ENCODE measurements at places on chromosomes 1 and 21.

- DNase-seq = no peak
Observed at GRCh38 chr1:223337174-223337869, 26.7 kb downstream of the SUSD4 start.

- DNase-seq = no peak
Observed at GRCh38 chr21:42534421-42535378, 21.0 kb downstream of the SLC37A1 start.

DNA sequence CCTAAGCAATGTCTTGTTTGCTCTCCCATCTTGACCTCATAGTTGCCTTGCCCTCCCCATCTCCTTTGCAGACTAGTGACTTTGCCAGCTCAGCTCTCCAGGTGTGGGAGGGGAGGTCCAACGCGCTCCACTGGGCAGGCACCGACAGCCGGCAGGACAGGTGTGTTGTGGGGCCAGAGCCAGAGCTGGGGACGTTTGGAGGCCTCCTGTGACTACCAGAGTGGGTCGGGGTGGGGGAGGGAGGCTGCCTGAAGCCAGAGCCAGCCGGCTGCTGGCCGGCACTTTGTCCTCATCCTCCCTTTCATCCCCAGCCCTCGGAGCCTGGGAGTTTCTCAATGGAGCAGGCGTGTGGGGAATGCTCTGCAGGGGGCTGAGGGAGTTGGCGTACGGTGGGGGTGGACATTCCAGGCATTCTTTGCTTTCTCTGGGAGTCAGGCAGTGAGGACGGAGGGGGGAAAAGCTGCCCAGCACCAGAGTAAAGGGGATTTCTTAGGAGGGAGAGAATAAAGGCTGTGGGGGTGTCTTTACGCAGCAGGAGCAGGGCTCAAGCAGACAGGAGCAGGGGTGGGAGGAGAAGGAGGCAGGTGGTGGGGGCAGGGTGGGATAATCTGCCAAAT is 20.2 kb downstream of the NUAK2 start:
- no peak for DNase-seq

DNA sequence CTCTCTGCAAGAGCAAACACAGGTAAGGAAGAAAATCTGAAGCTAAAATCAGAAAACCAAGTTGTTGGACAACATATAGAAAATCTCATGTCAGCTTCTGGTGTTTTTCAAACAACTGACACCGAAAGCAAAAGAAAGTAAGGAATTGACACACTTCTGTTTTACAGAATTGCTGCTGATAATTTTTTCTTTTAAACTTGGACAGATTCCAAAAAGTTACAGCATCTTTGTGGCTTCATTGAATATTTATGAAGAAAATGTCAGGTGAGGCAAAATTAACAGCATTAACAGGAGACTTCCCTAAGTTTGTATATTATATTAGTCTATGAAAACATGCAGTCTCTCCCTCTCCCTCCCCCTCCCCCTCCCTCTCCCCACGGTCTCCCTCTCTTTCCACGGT is 14.9 kb upstream of the CTSS start:
- no peak for DNase-seq

GRCh38 chr21:18524097-18524880 is 120.7 kb upstream of the TMPRSS15 start:
- no peak for DNase-seq

GRCh38 chr1:116352349-116352813 is 20.7 kb upstream of the ATP1A1 start:
- no peak for DNase-seq

- no peak for DNase-seq
Observed at GRCh38 chr21:41926117-41926806, 27.6 kb downstream of the C2CD2 start.

- no peak for DNase-seq
Observed at GRCh38 chr1:45015683-45016082, 3.6 kb downstream of the UROD start.

- DNase-seq = no peak
Observed at GRCh38 chr1:180988253-180988752, 34.4 kb downstream of the STX6 start.

DNA sequence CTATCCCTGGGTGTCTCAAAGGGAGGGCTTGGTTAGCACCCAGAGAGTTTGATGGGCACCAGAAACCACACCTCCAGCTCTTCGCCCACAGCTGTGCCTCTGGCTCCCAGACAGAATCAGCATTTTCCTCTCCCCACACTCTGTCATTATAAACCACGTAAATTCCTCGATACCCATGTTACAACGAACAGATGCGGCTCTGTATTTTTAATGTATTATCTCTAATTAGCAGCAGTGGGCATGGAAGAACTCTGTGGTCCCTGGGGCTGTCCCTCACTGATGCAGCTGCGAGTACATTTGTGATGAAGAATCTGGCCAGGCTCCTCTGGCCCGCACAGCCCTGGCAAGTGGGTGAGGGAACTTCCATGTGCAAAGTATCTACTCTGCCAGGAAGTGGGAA is 10.8 kb downstream of the HMGB4 start:
- DNase-seq = no peak

- DNase-seq = no peak
Observed at GRCh38 chr1:29122682-29123052, 1.0 kb downstream of the TMEM200B start.

DNA sequence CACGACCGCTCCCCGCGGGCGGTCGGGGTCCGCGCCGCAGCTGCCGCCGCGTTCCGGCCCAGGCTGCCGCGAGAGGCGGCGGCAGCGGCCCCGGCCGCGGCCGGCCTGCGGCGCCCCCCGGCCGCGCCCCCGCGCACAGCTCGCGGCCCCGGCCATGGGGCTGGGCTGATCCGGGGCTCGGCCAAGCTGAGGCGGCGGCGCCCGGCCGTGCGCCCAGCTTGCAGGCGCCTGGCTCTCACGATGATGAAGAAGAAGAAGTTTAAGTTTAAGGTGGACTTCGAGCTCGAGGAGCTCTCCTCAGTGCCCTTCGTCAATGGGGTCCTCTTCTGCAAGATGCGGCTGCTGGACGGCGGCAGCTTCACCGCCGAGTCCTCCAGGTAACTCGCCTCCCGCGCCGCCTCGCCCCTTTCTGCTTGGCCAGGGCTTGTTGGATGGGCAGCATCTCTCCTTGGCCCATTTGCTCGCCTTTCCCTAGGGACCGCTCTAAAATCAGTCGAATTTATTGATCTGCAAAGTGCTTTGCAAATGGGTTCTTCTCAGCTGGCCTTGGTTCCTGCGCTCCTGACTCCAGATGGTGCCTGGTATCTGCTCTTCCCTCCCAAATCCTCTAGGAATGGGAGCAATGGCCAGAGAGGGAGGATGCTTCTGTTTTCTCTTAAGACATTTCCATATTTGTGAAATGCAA is 431 bp downstream of the EEIG2 start:
- DNase-seq = no peak

- DNase-seq = no peak
Observed at GRCh38 chr1:69081668-69082067, 486.1 kb upstream of the LRRC7 start.

DNA sequence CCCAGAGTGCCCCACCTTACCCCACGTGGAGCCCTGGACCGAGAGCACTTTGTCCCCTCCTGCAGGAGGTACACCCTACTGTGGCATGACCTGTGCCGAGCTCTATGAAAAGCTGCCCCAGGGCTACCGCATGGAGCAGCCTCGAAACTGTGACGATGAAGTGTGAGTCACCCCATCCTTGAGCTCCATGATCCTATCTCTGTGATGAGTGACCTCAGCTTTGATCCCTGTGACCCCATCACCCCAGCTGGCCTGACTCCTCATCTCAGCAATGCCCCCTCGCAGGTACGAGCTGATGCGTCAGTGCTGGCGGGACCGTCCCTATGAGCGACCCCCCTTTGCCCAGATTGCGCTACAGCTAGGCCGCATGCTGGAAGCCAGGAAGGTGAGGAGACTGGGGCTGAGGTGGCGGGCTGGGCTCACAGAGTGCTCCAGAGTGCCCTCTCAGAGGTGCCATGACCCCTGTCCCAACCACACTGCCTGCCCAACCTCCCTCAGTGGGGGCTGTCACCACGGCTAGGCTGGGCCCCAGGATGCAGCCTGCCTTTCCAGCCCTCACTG is 16.2 kb upstream of the MPL start:
- no peak for DNase-seq

DNA sequence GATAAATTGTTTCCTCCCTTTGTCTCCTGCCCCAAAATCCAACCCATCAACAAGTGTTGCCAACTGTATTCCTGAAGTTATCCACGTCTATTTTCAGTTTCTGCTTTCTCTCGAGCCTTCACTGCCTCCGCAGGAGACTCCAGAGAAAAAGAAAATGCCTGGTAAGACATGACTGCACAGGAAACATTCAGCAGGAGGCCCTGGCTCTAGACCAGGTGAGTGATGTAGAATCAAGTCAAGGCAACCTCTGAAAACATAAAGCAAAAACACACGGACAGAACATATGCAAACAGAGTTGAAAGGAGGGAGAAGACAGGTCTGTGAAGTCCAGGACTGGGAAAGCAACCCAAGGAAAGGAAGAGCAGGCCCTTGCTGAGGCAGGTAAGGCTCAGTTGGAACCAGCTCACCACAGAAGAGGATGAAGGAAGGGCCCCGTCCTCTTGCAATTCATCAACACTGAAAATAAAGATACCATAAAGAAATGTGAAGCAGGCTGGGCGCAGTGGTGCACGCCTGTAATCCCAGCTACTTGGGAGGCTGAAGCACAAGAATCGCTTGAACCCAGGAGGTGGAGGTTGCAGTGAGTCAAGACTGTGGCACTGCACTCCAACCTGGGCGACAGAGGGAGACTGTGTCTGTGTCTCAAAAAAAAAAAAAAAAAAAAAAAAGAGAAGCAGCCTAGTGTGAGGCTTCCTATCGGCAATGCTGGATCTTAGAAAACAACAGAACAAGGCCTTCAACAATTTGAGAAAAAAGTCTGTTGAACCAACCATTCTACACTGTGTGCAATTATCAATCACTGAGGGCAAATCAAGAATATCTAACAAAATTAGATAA is 8.8 kb downstream of the NOL9 start:
- DNase-seq = no peak

DNA sequence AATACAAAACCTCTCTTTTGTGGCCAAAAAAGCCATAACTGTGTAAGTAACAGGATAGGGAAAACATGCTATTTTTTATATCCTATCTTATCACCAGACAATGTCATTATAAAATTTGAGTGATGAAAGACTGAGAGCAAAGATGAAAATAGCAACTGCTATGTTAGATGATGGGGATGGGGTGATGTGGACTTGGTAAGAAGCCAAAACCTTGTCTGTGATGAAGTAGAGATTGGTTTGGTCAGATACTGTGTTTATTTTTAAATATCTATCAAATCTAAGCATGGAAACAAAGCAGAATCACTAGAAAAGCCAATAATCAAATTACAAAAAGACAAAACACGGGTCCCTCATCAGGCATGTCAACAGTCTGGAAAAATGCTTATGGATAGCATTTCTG is 631.1 kb upstream of the NR5A2 start:
- DNase-seq = no peak

GRCh38 chr1:205766570-205766969 is 8.7 kb downstream of the RAB29 start:
- no peak for DNase-seq

DNA sequence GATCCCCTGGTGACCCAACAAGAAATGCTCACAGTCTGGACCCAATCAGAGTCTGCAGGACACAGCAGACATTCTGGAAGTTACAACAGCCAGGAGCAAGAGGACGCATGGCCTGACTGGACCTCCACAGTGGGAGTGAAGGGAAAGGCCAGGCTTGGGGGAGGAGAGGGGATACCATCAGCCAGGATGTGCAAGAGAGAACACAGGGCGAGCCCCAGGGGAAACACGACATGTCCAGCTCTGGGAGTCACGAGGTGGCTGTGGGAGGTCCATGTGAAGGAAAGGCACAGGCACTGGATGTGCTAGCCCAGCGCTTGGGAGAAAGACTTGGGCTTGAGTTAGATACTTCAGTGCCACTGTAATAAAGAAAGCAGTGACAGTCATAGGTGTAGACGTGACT is 87.3 kb downstream of the HSF2BP start:
- no peak for DNase-seq

DNA sequence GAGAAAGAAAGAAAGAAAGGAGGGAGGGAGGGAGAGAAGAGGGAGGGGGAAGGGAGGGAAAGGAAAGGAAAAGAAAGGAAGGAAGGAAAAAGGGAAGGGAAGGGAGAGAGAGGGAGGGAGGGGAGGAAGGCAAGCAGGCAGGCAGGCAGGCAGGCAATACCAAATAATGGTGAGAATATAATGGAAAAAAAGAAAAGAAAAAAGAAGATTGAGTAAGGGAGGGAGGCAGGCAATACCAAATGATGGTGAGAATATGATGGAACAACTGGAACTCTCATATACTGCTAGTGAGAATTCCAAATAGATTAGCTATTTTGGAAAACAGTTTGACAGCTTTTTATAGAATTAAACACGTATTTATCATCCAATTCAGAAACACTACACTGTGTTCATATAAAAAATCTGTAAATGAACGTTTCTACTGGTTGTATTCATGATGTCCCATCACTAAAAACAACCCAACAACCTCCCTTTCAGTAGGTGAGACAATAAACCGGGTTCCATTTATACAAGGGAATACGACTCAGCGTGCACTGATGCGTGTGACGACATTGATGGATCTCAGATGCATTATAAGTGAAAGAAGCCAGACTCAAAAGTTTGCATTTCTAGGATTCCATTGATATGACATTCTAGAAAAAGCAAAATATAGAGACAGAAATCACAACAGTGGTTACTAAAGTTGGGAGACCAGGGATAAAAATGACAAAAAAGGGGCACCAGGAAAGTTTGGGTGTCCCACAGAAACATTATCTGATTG is 226.4 kb downstream of the DSCAM start:
- no peak for DNase-seq

- DNase-seq = no peak
Observed at GRCh38 chr1:39955547-39956539, 898 bp downstream of the MFSD2A start.

DNA sequence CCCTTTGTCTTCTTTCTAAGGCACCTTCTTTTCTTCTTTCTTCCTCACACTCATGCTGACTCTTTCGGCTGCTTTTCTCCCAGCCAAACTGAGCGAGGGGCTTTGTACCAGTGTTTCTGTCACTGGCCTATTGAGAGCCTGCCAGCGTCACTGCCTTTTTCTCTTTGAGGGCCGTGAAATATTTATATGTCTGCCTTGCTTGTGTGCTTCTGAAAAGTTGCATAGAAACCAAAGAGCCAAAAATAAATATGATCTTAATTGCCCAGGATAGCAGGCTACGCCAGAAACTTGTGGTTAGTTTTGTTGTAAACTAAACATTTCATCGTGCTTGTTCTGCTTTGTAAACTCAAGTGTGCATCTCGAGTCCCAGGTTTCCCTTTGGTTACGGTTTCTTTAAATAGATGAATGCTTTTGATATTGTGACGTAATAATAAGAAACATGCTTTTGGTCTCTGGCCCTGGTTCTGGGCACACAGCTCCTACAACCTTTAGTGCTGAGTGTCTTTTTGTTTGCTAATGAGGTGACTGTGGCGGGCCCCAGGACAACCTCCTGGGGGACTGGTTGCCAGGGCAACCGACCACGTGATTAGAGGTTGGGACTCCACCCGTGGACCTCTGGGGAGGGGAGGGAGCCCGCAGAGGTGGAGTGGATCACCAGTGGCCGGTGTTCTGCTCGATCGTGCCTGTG is 10.8 kb downstream of the SLC37A1 start:
- no peak for DNase-seq

Measured in stimulated activated CD4-positive, alpha-beta T cell treated with anti-CD3 and anti-CD28 coated beads, TNF-alpha, amount 100 ng/mL, for 1 hour (primary cell).